Chondrocyte (in vitro differentiated cells): ENCODE measurements at places on chromosomes 5 and 9.
A peak's percentile ranks its signal among the peaks of the same experiment; 100 is the strongest.

DNA sequence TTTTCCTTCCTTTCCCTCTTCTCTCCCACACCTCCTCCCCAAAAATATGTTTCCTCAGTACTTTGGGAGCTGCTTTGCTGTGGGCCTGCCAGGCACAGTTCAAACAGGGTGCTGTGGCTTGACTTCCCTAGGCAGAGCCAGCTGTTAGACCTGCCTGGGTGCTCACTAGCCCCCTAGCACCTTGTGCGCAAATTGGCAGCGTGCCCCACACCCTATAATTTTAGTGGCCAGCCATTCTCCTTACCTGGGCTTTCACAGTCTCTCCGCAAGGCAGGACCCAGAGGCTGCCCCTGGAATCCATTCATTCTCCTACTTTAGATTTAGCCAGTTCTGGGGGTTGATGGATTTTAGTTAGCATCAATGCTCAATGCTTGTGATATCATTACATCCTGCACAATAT lies 72.3 kb downstream of the ANGPTL2 start:
- no peaks in the 10 kb centered on the region for H3K36me3 ChIP-seq
- DNase-seq = no peak
- H3K4me3 ChIP-seq = no peak overlapping the region
- H3K4me1 ChIP-seq = peaks cover 12% of the 10 kb centered on the region
- no peak overlapping the region for H3K27ac ChIP-seq
- H3K27me3 ChIP-seq = no peaks in the 10 kb centered on the region

GRCh38 chr9:134662143-134662876 lies 20.7 kb downstream of the COL5A1 start:
- peak; percentile 75 for DNase-seq
- peaks cover 35% of the 10 kb centered on the region for H3K36me3 ChIP-seq
- H3K4me1 ChIP-seq = peaks cover 86% of the 10 kb centered on the region
- peak overlapping the region; percentile 99 for H3K27ac ChIP-seq
- H3K27me3 ChIP-seq = no peaks in the 10 kb centered on the region

GRCh38 chr9:136563646-136564325 lies 17.9 kb upstream of the NOTCH1 start:
- no peaks in the 10 kb centered on the region for H3K36me3 ChIP-seq
- no peak overlapping the region for H3K4me3 ChIP-seq
- H3K27me3 ChIP-seq = no peaks in the 10 kb centered on the region
- no peak overlapping the region for H3K27ac ChIP-seq

DNA sequence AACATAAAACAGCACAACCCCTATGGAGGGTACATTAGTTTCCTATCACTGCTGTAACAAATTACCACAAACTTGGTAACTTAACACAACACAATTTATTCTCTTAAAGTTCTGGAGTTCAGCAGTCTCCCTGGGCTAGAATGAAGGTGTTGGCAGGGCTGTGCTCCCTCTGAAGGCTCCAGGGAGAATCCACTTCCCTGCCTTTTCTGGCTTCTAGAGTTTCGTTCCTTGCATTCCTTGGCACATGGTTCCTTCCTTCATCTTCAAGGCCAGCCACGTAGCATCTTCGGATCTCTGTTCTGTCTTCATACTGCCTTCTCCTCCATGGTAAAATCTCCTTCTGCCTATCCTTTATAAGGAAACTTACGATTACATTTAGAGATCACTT lies 25.0 kb upstream of the GSN start:
- peaks cover 20% of the 10 kb centered on the region for H3K4me1 ChIP-seq
- no peak overlapping the region for H3K27ac ChIP-seq
- no peaks in the 10 kb centered on the region for H3K36me3 ChIP-seq
- H3K4me3 ChIP-seq = no peak overlapping the region
- no peak for DNase-seq
- no peaks in the 10 kb centered on the region for H3K27me3 ChIP-seq
